ENCODE measurements at places on chromosomes 4 and X. TPM values are rescaled to one million over a fixed set of nuclear protein-coding genes. Genes with fewer than 3 reads are reported as not detected.

PHEX gene
- total RNA-seq = 0.19 TPM

STS gene
- total RNA-seq = 8.1 TPM

STOX2 gene
- 10.9 TPM for total RNA-seq

CXorf65 gene
- total RNA-seq = not detected

MAGEC2 gene
- total RNA-seq = not detected

CXCL1 gene
- total RNA-seq = 21.7 TPM

FOXR2 gene
- total RNA-seq = not detected

FAM9B gene
- not detected for total RNA-seq

UNC5C gene
- total RNA-seq = 7.2 TPM

TNMD gene
- total RNA-seq = 1.5 TPM

CHRDL1 gene
- 23.5 TPM for total RNA-seq

HOPX gene
- 5.6 TPM for total RNA-seq

AR gene
- 0.49 TPM for total RNA-seq

CXXC4 gene
- 1.7 TPM for total RNA-seq

XAGE2 gene
- not detected for total RNA-seq

SHOX gene
- total RNA-seq = 0.22 TPM

POLR2B gene
- 78.8 TPM for total RNA-seq

TGIF2LX gene
- not detected for total RNA-seq

ATOH1 gene
- 14.0 TPM for total RNA-seq

ZNF711 gene
- 2.1 TPM for total RNA-seq

RPS6KA6 gene
- 16.6 TPM for total RNA-seq

WNK3 gene
- 0.14 TPM for total RNA-seq

SPON2 gene
- 41.4 TPM for total RNA-seq

POF1B gene
- 142 TPM for total RNA-seq

ARHGEF9 gene
- total RNA-seq = 34.3 TPM

GIMD1 gene
- not detected for total RNA-seq

PAGE4 gene
- not detected for total RNA-seq

CAPN6 gene
- 1.7 TPM for total RNA-seq

L1CAM gene
- 3.0 TPM for total RNA-seq

RENBP gene
- total RNA-seq = 21.2 TPM

FAM184B gene
- total RNA-seq = 0.41 TPM

PIN4 gene
- 11.3 TPM for total RNA-seq

CT45A3 gene
- not detected for total RNA-seq

YY2 gene
- 1.2 TPM for total RNA-seq

SMPX gene
- total RNA-seq = 0.65 TPM

SPIN3 gene
- total RNA-seq = 11.0 TPM

ADGRL3 gene
- 4.3 TPM for total RNA-seq

OPHN1 gene
- total RNA-seq = 7.6 TPM

SPACA5 gene
- total RNA-seq = not detected

ANTXR2 gene
- total RNA-seq = 276 TPM

ADAM29 gene
- not detected for total RNA-seq

CFI gene
- total RNA-seq = 11.8 TPM

SPANXA1 gene
- total RNA-seq = not detected

GLRA3 gene
- total RNA-seq = 0.09 TPM

MUC7 gene
- total RNA-seq = not detected

KCND1 gene
- 0.87 TPM for total RNA-seq

SHROOM3 gene
- total RNA-seq = 158 TPM

PPEF1 gene
- total RNA-seq = 0.22 TPM

RHOXF2 gene
- total RNA-seq = not detected

ZIC3 gene
- total RNA-seq = not detected
